IPS DF 19.7 (cell line): ENCODE measurements at places on chromosomes 12 and 14.

DNA sequence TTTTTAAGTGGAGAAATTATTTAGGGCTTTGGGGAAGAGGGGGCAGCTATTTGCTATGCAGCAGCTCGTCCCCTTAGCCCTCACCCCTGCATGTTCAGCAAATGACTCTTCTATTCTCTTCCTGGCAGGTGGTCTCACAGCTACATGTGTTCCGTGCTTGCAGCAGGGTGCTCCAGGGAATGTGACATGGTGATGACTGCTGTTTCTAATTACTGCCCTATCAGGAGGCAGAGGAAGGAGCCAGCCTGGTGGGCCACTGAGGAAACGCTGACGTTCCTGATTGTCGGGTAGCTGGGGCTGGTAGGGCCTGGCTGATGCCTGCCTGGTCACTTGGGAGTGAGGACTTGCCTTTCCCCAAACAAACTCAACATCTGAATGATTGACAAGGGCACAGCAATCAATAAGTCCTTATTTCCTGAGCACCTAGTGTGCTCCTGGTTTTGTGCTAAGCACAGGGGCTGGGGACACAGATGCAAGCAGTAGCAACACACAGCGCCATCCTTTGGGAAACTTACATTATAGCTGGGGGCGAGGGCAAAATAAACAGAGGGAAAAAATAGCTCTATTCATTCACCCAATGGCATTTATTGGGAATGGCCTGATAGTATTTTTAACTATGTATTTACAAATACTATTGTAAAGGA is 377.8 kb downstream of the FUT8 start:
- no peak for DNase-seq

DNA sequence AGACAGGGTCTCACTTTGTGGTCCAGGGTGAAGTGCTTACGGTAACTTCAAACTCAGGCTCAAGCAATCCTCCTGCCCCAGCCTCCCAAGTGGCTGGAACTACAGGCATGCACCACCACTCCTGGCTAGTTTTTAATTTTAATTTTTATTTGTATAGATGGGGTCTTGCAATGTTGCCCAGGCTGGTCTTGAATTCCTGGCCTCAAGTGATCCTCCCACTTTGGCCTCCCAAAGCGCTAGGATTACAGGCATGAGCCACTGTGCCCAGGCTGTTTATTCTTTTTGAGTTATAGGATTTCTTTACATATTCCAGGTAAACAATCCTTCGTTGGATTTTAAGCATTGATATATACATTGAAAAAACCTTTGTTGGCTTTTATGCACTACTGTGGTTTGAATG is 26.7 kb downstream of the SOCS2 start:
- no peak for DNase-seq

DNA sequence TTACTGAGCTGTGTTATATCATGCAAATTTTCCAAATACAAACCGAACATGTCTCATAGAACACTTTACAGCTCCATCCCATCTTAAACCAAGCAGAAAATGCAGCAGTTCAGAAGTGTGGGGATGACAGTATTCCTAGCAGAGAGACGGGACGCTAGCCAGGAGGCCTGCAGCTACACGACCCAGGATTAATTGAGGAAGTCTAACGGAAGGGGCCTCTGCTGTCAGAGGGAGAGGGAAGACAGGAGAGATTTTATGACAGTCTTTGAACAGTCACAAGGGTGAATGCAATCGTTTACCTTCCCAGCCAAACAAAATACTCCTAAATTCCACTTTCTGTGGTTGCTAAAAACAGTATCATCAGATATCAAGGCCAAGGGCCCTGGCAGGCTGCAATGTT is 261.9 kb downstream of the TMEM132D start:
- DNase-seq = no peak

- no peak for DNase-seq
Measured at GRCh38 chr12:45703942-45704341, 25.6 kb upstream of the ARID2 start.

DNA sequence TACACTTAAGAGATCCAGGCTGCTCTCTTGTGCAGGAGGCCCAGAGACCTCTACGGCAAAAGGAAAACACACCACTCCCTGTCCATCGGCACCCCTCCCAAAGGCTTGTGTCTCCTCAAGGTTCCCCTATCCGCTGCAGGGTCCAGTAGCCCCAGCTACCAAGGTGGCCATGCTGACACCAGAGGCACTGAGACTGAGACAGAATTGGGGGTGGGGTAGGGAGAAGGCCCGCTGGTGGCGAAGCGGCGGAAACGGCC is 590 bp downstream of the DDIT3 start:
- DNase-seq = no peak

- no peak for DNase-seq
Measured at GRCh38 chr12:104055686-104056388, 5.8 kb upstream of the GLT8D2 start.
